ENCODE measurements at places on chromosomes 4 and X.

DNA sequence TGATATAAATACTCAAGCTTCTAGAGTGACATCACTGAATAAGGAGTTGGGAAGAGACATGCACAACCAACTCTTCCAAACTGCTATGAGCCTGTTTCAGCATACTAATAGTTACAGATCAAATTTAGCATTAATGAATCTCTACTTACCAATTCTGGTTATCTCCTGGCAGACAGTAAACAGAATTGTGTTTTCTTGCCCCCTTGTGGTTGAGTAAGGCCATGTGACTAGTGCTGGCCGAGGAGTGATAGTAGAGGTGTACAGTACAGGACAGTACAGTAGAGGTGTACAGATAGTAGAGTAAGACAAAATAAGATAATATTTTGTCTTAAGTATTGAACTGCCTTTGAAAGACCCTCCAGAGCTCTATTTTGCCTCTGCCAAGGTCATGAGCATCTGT is 681.4 kb downstream of the GABRG1 start:
- peak; percentile 13 for DNase-seq

DNA sequence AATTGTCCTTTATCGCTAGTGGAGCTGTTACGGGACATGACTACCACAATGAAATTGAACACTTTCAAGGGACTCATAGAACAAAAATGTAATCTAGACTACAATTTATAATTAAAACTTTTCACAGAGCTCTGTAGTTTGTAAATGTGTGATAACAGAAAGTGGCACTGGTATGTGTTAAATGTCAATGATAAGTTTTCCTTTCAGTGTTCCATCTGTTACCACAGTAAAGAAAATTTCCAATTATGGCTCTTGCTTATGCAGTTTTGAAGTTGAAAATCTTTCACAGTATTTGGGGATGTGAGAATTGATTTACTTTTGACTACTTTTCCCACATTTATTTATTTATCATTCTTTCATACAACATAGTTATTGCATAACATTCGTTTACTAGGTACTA is 40.1 kb upstream of the GUCY1A1 start:
- no peak for DNase-seq

GRCh38 chr4:16817286-16817685 is 81.2 kb downstream of the LDB2 start:
- DNase-seq = peak; percentile 16

DNA sequence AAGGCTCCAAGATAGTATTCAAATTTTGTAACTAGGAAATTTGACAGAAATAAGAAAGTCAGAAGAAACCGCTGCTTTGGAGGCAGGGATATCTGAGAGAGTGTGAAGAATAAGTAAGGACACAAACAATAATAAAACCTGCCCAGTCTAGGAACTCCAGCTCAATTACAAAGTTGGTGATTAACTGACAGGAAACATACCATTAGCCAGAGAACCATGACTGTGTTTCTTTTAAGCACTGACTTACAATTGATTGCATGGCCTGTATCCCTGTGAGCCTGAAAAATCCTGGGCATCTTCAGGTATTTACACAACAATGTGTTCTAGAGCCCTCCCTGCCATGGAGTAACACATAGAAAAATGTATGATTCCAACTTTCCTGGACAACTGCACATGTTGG is 127.4 kb downstream of the GRIA3 start:
- no peak for DNase-seq
